ENCODE measurements at places on chromosomes 16 and 17.

DNA sequence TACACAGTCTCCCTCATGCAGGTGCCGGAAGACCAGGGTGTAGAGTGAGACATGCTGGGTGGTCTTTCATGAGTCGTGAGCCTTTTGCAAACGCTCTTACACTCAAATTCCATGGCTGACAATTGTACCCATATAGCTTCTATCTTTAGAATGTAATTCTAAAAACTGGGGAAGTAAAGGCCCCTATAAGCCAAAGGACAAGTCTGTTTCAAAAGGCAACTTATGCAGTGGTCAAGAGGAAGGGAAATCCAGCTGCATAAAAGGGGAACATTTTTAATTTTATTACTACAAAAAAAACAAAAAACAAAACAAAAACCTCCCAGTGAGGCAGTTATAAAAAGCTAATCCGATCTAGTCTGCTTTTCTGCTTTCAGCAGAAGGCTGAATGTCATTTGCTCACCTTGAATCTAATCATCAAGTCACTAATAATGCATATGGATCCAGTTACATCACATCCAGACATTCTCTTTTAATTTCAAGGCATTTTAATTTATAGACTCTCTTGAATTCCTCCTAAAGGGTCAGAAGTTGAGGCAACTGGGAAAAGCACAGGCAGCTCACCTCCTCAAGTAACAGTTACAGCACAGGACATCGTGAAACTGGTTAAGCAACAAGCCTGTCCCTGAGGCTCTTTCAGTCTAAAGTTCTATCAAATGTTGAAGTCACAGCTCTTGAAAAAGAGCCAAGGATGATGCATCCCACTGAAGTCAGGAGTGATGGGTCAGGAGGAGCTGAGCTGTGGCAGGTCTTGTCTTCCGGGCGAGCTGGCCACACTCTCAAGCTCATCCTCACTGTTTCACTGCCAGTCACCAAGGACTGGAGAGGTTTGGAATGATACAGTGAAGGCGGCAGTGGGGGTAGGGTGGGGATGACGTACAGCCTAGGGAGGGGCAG, 99.7 kb downstream of the VPS53 start:
- DNase-seq = no peak

DNA sequence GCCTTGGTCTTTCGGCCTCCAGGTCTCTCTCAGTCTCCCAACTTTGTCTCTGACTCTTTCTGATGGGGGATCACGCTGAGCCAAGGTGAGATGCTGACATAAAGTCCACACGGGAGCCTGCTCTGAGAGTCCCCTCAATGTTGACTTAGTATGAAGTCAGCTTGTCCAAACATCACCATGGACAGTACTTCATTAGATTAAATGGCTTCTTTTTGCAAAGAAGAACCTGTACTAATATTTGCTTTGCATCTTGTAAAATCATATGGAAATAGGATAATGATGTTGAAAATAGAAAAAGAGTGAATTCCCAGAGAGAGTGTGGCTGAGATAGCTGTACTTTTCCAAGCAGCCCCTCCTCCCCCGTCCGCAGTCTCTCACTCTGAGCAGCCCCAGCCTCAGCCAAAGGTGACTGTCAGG, 56.7 kb upstream of the SIAH1 start:
- DNase-seq = no peak

DNA sequence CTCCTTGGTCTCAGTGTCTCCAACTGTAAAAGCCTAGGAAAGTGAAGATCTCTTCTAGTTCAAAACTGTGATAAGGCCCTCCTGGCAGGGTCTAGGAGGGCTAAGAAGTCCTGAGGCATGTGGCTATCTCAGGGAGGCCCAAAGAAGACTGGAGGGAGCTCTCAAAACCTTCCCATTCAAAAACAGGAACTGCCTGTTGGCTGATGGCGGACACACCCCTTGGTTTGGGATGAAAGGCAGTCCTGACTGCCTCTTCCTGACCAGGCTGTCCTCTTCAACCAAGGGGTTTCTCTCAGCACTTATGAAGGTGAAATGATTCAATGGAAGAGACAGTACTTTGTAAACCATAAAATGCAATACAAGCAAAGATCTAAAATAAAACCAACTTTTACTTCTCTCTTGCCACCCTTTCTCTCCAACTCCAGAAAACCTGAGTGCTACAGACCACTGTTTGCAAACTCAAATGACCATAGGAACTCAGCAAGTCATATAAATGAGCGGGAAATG, 4.7 kb downstream of the ZNF764 start:
- DNase-seq = no peak

GRCh38 chr17:62724398-62725146, 83.5 kb downstream of the MARCHF10 start:
- DNase-seq = no peak
